Smooth muscle cell of the pulmonary artery (primary cell): ENCODE measurements at places on chromosomes 13 and 19. TPM values are rescaled to one million over a fixed set of nuclear protein-coding genes. Genes with fewer than 3 reads are reported as not detected.

Gene PAK4
- total RNA-seq, result 7.7 and 13.7 TPM in 2 replicates

Gene MCEMP1
- not detected in 2 replicates for total RNA-seq

Gene GPR183
- total RNA-seq, result 0.07 and 0.13 TPM in 2 replicates

Gene TM9SF2
- total RNA-seq, result 137 and 179 TPM in 2 replicates

Gene THSD1
- total RNA-seq, result 3.9 and 8.8 TPM in 2 replicates

Gene PCDH20
- 0.20 TPM in 1 of 2 replicates, not detected in the other for total RNA-seq

Gene VSTM1
- total RNA-seq, result not detected in 2 replicates

Gene SYNGR4
- not detected in 2 replicates for total RNA-seq

Gene CEACAM1
- total RNA-seq, result not detected in 2 replicates

Gene ATXN8OS
- not detected in 2 replicates for total RNA-seq

Gene CEACAM8
- total RNA-seq, result not detected in 2 replicates

Gene TEKTIP1
- total RNA-seq, result 0.20 TPM in 1 of 2 replicates, not detected in the other

Gene NUCB1
- 522 and 547 TPM in 2 replicates for total RNA-seq

Gene YJEFN3
- total RNA-seq, result 0.26 and 0.40 TPM in 2 replicates

Gene NUMBL
- total RNA-seq, result 50.4 and 65.7 TPM in 2 replicates

Gene ZNF568
- total RNA-seq, result 14.8 and 16.2 TPM in 2 replicates

Gene COX6B2
- total RNA-seq, result not detected in 2 replicates

Gene ZIC2
- not detected in 2 replicates for total RNA-seq

Gene PROZ
- not detected in 2 replicates for total RNA-seq

Gene TSKS
- total RNA-seq, result 0.52 TPM in 1 of 2 replicates, not detected in the other

Gene MYBPC2
- total RNA-seq, result not detected in 2 replicates

Gene SLC25A42
- total RNA-seq, result 7.6 and 9.1 TPM in 2 replicates

Gene SF3A2
- 43.5 and 57.9 TPM in 2 replicates for total RNA-seq

Gene TGFBR3L
- total RNA-seq, result 1.6 and 5.6 TPM in 2 replicates

Gene KLF16
- total RNA-seq, result 7.4 and 14.1 TPM in 2 replicates

Gene PNPLA6
- total RNA-seq, result 96.8 and 167 TPM in 2 replicates

Gene PABPC3
- 0.10 and 0.13 TPM in 2 replicates for total RNA-seq

Gene LACC1
- total RNA-seq, result 18.7 and 53.2 TPM in 2 replicates

Gene S1PR4
- total RNA-seq, result not detected in 2 replicates
